ENCODE measurements at places on chromosomes 7 and 10.

- no peak for DNase-seq
Measured at GRCh38 chr10:8504499-8504898, 450.0 kb downstream of the GATA3 start.

DNA sequence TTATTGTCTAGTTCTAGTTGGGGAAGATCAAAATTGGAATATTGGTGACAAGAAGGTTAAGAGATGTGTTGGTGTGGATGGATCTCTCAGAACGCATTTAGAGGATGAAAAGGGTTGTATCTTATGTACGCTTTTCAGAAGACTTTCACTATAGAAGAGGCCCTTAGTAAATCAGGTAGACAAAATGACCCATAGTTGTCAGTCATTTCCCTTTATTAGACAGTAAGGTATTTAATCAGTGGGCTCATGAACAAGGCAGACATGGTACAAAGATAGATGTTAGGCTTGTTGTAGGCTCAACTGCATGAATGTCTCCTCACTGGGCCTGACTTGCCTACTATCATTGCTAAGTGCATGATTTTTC is 359.2 kb downstream of the PHF14 start:
- DNase-seq, result no peak

GRCh38 chr10:28246023-28246422 is 56.8 kb downstream of the MPP7 start:
- DNase-seq, result no peak

DNA sequence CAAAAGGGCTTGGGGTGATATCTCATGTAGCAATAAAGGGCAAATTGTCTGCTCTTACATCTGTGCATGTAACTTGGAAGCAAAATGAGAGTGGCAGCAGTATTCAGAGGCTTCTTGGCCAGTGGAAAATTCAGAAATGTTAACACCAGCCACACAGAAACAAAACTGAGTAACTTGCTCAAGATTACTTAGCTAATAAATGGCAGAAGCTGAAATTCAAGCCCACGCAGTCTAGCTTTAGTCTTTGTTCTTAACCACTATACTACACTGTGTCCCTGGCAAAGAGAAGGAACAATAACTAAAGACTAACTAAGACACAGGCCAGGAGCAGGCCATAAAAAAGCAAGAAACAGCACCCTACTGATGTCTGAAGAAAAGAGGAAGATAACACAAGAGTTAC is 185.9 kb upstream of the ASAH2 start:
- no peak for DNase-seq

DNA sequence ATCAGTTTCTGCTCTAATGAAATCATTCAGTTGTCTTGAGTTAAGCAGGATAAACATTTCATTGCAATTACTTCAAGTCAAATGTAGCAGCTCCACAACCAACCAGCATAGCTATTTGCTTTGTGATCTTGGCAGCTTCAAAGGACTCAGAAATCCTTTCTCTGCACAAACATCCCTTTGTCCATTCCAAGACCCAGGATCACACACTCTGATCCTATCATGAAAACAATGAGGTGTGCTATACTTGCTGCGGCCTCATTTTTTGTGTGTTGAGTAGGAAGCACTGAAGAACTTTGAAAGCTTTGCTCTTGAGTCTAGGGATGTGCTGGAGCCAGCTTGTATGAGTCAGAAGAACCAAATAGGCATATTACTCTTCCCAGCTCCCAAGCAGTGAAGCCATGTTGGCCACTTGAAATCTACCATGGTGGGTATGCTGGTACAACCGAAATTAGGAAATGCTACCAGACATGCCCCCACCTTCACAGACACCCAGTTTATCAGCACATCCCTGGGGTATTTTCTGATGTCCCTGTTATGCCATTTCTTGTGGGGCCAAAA is 199.4 kb upstream of the PRSS58 start:
- no peak for DNase-seq

- DNase-seq, result no peak
Measured at GRCh38 chr10:108421266-108421665, 1256.8 kb upstream of the SORCS1 start.

DNA sequence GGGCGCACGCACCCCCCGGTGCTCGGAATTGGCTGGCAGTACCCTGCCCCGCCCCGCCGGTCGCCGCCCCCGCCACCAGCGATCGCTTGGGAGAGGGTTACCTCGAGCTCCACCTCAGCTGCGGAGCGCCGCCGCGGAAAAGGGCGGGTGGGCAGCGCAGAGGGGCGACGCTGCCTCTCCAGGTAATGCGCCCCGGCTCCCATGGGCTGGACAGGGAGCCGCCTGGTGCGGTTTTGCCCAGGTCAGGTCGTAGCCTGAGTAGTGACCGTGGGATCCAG is 1.3 kb downstream of the PFKFB3 start:
- DNase-seq, result peak; percentile 68

- no peak for DNase-seq
Measured at GRCh38 chr7:40468891-40469864, 334.4 kb downstream of the SUGCT start.

GRCh38 chr10:132016514-132016913 is 34.8 kb upstream of the BNIP3 start:
- DNase-seq, result no peak

- no peak for DNase-seq
Measured at GRCh38 chr10:122931088-122931906, 20.9 kb downstream of the FAM24A start.

DNA sequence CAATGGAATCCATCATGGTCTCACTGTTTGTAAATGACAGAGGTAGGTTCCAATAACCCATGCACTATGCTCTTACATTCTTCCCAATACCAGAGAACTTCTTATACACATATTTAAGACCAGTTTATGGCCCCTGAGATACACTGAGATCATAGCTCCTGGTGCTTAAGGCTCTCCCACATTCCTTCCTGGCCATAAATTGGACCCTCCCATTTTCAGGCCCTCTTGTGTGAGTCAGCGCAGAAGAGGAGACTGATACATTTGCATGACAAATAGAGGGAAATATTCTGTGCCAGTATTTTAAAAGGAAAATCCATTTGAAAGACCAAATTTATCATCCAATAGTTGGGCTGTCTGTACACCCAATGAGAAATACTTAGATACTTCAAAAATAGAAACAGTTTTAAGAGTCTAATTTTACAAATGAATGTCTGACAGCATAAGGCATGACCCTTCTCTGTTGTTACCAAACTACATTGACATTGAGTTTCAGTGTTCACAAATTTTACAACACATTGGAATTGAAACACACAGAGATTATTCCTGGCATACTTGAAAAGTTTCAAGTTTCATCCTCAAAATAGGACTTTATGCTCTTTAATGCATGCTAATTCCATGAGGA is 35.3 kb downstream of the SLC16A9 start:
- no peak for DNase-seq

- DNase-seq, result peak; percentile 13
Measured at GRCh38 chr10:96906864-96907263, 74.8 kb downstream of the LCOR start.

- DNase-seq, result no peak
Measured at GRCh38 chr7:12139416-12139815, 71.7 kb upstream of the TMEM106B start.

DNA sequence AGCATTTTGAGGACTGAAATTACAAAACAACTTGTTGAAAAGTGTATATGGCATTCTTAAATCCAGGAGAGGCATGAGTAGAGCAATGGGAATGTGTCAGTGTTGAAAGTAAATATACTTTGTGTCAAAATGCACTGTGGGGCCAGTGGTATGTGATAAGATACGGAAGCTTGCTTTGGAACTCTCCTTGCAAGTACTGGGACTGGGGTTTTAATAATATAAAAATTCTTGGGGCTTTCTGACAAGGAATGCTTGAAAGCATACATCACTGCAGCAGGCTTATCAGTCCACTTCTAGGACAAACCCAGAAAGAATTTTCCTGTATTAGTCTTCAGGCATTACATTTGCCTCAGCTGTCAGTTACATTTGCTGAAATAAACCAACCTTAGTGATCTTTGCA is 472.8 kb upstream of the FZD8 start:
- DNase-seq, result no peak

DNA sequence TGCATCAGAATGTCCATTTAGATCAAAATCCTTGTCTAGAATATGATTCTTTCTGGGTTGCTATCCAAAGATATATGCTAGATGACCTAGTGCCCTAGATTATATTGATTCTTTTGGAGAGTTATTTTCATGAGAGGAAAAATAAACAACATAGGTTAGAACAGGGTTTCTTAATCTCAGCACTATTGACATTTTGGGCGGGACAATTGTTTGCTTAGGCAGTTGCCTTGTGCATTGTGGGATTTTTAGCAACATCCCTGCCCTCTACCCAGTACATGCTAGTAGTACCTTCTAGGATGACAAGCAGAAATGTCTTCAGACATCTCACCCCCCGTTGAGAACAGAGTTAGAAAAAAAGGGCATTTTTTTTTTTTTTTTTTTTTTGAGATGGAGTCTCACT is 25.1 kb upstream of the LAMB1 start:
- no peak for DNase-seq

DNA sequence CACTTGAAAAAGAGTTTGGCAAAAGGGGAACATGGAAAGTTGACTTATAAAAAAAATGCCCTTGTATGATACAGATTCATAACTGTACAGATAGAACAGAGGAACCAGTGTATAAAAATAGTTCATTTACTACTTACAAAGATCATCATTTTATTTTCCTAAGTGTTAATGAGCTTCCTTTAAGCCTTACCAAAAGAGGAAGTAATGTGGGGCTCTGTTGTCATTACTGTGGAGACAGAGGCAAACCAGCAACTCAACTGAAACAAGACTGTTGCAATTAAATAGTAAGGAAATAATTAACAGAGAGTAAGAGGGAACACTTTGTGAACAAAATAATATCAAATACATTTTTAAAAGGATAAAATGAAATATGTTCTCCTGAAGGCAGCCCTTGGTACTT is 526.2 kb upstream of the ADARB2 start:
- DNase-seq, result no peak

DNA sequence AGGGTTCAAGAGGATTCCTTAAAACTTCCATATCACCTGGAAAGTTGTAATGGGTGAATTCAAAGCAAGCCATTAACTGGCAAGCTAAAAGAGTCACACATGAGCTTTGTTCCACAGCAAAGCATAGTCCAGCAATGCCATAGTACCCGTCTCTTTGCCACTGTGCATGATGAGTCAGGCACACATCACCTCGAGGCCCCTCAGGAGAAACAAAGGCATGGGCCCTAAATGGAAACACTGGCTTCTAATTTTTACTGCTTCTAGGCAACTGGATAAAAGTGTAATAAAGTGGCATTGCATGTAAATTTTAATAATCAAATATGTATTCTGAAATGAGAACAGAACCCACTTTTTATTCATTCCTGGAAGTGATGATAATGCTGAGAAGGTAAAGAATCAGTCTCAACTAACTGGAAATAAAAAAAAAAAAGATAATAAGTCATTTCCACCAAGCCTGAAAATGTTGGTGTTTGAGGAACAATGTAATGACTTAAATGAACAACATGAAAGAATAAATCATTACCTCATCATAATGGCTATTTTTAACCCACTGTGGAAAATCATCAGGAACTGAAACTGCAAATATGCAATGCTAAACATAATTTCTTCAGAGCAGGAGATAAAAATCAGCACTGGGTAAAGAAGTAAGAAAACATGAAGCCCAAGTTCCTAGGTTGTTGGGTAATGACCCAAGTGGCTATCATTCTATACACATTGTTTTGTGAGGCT is 104.9 kb downstream of the CDK6 start:
- DNase-seq, result peak; percentile 22

GRCh38 chr7:16764942-16765341 is 11.4 kb downstream of the TSPAN13 start:
- no peak for DNase-seq

GRCh38 chr10:90458054-90458453 is 399.8 kb downstream of the HTR7 start:
- DNase-seq, result no peak

DNA sequence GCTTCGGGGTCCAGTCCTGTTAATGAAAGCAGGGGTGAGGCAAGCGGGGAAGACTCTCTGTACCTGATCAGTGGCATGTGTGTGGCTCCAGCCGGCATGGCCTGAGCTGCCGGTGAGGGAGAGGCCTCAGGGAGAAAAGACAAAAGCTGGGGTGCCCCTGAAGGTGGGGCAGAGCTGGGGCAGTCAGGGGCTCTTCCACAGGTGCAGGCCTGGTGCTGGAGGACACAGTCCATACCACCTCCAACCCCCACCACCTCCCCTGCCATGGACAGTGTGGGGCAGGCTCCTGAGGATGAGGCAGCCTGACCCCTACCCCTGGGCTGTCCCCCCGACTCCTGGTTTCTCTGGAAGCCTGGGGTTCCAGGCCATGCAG is 129.5 kb downstream of the LHPP start:
- DNase-seq, result no peak

- no peak for DNase-seq
Measured at GRCh38 chr7:116037401-116037800, 6.8 kb upstream of the TFEC start.

GRCh38 chr7:151669762-151670161 is 150.1 kb upstream of the RHEB start:
- no peak for DNase-seq

DNA sequence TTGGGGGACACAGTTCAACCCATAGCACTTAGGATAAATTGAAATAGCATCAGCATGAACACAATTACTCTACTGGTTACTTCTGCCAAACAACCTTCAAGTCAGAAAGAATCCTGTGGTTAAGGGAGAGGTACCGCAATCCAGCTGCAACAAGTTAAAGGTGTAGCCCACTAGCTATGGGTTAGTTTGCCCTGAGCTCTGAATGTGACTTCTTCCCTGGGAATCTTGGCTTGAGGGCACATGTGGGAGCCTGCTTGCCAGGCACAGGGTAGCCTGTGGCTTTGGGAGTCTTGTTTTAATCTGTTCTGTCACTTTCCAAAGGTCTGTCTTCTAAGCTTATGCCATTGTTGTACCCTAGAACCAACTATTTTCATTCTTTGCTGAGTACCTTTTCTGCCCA is 8.9 kb upstream of the SGPL1 start:
- no peak for DNase-seq

- DNase-seq, result no peak
Measured at GRCh38 chr7:139691253-139691781, 86.5 kb downstream of the HIPK2 start.

DNA sequence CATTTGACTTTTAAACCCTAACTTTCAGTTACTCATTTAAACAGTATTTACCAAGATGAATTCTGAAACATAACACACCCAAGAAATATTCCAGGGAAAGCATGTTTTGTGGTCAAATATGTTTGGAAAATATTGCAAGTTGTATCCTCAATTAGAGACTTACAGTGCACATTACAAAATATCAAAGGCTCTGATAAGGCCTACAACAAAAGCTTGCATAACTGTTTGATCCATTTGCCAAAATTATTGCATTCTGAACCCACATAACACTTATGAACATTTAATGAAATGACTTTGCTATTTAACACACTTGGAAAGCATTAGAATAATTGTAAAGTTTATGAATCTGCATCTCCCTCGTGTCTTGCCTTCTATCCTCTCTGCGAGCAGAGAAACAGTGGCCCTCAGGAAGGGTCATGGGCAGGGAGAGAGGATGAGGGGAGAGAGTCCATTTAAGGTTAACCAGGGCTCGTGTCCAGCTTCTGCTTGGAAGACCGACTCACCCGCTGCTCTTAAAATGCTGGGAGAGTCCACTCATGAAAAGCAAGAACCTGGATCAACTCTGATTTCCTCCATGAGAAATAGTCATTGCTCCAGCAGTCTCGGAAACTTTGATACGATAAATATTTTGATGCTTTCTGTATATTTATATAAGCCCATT is 408.2 kb upstream of the ZMIZ1 start:
- no peak for DNase-seq

- DNase-seq, result no peak
Measured at GRCh38 chr7:151784853-151785680, 91.8 kb downstream of the PRKAG2 start.

- no peak for DNase-seq
Measured at GRCh38 chr7:150754951-150755350, 17.7 kb downstream of the GIMAP5 start.

- DNase-seq, result no peak
Measured at GRCh38 chr10:71600849-71601248, 118.7 kb downstream of the C10orf105 start.
